ENCODE measurements at places on chromosomes 11 and 22.

DNA sequence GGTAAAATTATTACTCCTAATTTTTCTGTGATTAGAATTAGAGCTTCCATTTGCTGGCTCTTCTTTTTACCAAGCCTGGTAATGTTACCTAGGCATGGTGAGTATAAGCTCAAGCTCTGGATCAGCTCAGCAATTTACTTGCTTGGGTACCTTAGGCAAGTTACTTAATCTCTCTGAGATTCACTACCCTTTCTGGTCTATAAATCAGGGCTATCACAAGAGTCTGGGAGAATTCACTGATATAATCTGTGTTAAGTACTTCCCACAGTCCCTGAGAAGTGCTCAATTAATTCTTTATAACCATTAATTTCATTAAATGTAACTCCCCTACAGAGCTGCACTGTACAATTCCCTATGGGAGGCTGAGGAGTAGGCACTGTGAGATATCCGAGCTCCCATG is 44.2 kb downstream of the TMEM123 start:
- DNase-seq, result no peak

GRCh38 chr11:2428322-2428795 is 16.0 kb downstream of the TRPM5 start:
- peak; percentile 52 for DNase-seq

- DNase-seq, result no peak
Measured at GRCh38 chr22:28241656-28242290, 322.7 kb upstream of the PITPNB start.

GRCh38 chr22:34429314-34429713 is 509.0 kb upstream of the LARGE1 start:
- peak; percentile 81 for DNase-seq

- DNase-seq, result no peak
Measured at GRCh38 chr11:2588809-2589537, 110.8 kb downstream of the KCNQ1OT1 start.

DNA sequence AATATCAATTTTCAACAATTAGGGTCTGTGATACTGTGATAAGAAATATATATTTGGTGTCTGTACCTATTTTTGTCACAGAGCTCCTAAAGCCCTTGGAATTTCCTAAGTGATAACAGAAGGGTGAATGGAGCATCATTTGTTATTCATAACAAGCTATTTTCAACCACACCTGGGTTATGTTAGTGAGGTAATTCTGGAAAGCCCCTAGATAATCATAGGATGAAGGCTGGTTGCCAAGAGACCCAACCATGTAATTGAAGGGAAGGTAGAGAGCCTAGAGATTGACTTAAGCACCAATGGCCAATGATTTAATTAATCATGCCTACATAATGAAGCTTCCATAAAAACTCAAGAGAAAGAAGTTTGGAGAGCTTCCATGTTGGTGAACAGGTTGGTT is 109.4 kb downstream of the KIF18A start:
- no peak for DNase-seq

DNA sequence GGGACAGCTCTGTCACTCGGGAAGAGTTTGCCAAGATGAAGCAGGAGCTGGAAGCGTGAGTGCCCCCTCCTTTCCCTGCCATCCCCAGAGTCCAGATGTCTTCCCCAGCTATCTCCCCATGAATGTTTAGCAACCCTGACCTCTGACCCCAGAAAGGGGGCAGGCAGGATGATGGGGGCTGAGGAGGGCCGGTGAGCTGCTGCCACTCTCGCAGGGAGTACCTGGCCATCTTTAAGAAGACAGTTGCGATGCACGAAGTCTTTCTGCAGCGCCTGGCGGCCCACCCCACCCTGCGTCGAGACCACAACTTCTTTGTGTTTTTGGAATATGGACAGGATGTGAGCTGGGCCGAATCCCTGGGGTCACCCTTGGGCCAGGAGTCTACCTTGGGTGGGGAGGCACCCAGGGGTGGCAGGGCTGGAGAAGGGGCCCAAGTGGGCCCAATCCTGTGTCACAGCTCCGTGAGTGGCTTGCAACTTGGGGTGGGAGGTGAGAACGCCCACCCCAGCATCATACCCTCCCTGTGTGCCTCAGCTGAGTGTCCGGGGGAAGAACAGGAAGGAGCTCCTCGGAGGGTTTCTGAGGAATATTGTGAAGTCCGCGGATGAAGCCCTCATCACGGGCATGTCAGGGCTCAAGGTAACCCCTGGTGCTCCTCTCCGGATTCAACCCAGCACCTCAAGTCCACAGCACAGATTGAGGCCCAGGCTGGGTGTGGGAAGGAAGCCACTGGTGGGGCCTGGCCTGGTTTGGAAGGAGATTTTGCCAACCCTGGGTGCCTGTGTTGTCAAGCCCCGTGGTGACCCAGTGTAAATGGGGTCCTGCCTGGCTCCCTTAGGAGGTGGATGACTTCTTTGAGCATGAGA is 7.5 kb downstream of the CFL1 start:
- no peak for DNase-seq

- no peak for DNase-seq
Measured at GRCh38 chr11:130829920-130830511, 86.3 kb downstream of the SNX19 start.

DNA sequence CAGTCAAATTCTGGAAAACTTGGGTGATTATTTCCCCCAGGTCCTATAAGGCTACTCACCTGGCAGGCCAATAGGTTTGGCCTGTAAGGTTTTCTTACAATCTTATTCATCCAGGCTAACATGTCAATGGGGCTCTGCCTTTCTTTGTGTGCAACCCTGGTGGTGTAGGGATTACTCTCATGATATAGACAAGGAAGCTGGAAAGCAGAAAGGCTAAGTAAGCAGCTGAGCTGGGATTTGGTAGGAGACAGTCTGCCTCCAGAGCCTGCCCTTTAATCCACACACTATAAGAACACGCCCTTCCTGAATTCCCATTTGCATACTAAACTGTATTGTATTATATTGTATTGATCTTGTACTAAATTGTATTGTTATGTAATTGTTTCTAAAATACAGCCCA is 373.3 kb upstream of the CCDC90B start:
- DNase-seq, result no peak

DNA sequence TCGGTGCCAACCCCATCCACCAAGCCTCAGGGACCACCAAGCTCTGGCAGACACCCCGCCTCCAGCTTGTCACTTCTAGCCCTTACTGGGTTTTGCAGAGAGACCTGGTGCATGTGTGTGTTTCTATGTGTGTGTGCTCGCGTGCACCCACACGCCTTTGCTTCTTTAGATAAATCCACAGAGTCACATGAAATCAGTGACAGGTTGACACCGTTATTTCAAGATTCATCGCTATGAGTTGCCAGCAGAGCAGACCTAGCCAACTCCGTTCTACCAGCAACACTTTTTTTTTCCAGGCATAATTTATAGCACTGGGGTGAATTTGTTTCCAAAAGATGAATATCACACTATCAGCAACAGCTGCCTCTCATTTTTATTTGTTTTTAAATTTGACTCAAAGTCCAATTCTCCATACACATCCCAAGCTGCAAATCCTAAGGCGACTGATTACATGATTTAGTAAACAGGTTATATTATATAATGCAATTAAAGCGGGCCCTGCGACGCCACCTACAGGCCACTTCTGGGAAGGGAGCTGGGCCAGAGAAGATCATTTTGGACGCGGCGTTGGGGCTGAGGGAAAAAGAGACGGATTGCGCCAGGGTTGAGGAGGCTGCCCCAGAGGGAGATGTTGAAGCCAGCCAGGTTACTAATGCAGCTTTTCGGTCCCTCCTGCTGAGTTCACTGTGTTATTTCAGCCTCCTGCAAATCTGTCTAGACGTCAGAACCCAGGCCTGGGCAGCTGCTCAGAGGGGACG is 150.5 kb downstream of the FEZ1 start:
- DNase-seq, result peak; percentile 59

DNA sequence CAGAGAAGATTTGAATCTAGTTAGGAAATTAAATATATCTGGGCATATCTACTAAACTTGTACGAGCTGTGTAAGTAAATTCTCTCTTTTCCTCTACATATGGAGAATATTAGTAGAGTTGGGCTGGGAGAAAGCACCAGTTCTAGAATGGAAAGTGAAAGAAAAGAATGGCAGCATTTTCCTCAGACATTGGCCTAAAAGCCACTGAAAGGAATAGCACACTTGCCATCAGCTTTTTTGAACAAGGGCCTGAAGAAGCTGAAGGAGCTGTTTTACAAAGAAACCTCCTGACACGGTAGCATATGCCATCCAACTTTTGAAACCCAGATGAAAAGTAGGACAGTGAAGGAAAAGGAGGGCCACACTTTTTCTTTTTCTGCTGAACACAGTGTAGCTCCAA is 1563.7 kb upstream of the TENM4 start:
- DNase-seq, result no peak

DNA sequence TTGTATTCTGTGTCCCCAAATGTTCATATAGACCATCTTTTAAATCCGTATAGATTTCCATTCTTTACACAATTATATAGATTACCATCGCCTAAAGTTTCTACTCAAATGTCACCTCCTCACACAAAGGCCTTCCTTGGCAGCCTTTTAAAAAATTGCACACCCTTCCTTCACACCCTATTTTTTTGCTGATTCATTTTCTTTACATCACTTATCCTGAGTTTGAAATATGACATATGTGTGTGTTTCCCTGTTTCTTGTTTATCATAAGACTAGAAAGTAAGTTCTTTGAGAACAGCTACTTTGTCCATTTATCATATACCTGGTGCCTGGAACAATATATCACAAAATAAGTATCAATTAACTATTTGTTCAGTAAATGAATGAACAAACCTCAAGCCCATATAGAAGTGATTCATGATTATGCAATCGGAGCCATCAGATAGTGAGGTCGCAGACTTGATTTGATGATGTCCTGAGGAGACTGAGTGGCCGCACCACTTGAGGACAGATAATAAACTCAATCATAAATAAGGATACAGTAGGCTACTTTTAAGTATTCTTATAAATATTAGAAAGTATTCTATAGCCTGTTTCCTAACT is 327.4 kb upstream of the ZC3H12C start:
- DNase-seq, result no peak

DNA sequence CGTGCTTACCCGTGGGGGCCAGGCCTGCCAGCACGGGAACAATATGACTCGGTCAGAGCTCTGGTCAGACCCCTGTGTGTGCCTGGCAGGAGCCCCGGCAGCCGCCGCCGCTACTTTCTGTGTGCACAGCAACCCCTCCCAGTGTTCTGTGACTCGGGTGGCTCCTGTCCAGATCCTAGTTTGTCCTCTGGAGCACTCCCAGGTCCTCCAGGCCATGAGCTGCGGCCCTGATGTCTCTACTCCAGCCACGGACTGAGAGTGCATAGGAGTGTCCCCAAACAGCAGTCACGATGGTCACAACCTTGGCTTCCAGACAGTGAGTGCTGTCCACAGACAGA is 3.2 kb downstream of the NDUFS8 start:
- DNase-seq, result no peak

DNA sequence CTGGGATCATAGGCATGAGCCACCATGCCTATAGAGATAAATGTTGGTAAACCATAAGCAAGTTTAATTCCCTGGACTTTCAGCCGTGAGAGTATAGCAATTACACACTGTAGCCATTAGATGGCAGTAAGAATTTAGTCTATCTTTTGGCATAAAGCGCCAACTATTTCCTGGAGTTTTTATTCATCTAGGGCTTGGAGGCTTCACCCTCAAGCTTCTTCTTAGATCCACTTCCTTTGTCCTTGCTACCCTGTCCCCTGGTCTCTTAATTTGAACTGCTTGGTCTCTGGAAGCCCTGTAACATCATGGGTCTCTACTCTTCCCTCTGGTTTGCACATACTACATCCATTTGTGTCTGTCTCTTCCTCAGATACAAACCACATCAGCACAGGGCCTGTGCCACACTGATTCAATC is 38.2 kb downstream of the OR10A6 start:
- DNase-seq, result peak; percentile 69

- no peak for DNase-seq
Measured at GRCh38 chr11:120268686-120269085, 28.7 kb downstream of the POU2F3 start.

DNA sequence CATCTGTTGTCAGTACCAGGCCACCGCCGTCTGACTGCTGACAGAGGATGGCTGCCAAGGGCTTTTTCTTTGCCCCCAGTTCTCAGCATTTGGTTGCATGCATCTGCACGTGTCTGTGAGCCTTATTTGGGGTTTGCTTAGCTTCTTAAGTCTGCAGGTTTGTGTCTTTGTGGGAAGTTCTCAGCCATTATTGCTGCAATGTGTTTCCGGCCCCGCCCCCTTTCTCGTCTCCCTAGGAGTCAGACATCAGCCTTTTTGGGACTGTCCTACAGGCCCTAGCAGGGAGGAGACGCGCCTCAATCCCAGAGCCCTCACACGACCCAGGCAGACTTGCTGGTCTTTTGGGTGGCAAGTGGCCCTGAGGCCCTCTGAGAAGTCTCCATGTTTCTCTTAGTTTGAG is 8.0 kb downstream of the MOB2 start:
- no peak for DNase-seq

GRCh38 chr11:47383071-47383470 is 4.7 kb upstream of the SPI1 start:
- no peak for DNase-seq

- no peak for DNase-seq
Measured at GRCh38 chr11:122700666-122701065, 45.1 kb downstream of the UBASH3B start.

GRCh38 chr22:37427135-37427710 is at the start of gene ELFN2:
Gene ELFN2 (minus strand): TSS chr22:37427479. CDS start chr22:37375534, 51,945 bp downstream.
- peak; percentile 57 for DNase-seq

All from urothelium cell line (cell line).